ENCODE measurements at places on chromosomes 2 and 18. TPM values are rescaled to one million over a fixed set of nuclear protein-coding genes. Genes with fewer than 3 reads are reported as not detected.

DNA sequence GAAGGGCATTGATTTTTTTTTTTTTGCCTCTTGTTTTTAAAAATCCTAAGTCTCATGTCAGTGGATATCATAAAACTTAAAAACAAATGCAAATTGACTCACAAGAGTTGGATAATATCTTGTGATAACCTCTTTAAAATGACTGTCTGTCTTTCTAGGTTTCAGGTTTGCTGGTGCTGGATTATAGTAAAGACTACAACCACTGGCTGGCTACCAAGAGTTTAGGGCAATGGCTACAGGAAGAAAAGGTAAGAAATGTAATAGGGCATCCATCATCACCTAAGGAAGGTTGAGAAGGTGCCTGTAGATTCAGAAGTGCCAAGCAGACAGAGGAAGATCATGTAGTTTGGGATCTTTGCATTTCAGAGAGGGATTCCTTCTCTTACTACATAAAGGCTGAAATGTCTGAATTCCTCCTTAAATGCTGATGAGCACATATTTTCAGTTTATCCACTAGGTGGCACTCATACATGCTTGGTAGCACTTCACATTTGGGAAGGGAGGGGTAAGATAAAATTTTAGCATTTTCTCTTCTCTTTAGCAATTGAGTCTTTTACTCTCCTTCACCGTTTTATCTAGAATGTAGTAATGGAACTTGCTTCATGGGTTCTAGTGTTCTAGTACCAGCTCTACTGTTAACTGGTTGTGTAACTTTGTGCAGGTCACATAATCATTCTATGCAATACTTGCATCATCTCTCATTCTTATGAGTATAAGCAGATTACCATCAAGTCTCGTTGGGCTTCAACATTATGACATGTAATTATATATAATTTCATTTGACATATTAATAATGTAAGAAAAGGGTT is 21.1 kb downstream of the CPS1 start:
- DNase-seq, result peak; percentile 21

The GDF7 gene
- total RNA-seq, result 0.11 TPM

DNA sequence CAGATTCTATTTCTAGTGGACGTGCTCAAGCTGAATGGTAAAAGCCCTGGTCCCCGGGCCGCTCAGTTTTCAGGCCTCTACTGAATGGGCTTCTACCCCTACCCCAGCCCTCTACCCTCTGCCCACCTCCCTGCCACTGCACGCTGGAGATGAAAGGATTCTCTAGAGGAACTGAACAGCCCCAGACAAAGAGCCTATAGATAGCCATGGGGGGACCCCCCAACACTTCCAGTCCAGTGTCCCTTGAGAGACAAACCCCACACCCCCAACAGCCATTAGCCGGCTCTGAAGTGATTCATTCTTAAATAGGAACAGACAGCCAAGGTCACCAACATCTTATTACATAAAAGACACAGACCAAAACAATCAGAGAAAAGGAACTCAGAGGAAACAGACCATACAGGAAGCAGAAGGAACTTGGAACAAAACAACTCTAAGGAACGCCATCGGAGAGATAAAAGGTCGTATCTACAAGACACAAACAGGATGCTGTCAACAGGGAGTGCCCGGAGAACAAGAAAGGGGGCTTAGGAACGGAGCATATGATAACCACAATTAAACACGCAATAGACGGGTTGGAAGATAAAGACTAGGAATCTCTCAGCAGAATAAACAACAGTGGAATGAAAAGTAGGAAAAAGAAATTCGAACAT is 23.5 kb downstream of the TMEM37 start:
- DNase-seq, result no peak

The AQP12B gene
- total RNA-seq, result not detected

The CCL20 gene
- 3.8 TPM for total RNA-seq

The GAL3ST2 gene
- total RNA-seq, result not detected

The ABCG5 gene
- not detected for total RNA-seq

DNA sequence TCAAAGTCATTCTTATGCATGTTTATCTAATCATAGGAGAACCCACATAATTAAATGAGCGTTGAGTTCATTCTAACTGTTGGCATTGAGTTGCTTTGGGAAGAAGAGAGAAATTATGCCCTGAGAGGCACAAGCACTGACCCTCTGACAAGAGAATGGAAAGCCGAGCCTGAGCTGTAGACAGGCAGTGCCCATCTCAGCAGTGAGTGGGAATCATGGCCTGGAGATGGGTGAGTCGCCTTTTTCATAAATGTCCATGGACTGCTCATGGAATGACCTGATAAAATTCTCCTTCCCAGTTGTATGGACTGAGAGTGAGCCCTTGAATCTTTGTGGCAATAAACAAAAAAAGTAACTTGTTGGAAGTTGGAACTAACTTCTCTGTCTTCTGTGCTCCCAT is 21.4 kb upstream of the MYO3B start:
- no peak for DNase-seq

DNA sequence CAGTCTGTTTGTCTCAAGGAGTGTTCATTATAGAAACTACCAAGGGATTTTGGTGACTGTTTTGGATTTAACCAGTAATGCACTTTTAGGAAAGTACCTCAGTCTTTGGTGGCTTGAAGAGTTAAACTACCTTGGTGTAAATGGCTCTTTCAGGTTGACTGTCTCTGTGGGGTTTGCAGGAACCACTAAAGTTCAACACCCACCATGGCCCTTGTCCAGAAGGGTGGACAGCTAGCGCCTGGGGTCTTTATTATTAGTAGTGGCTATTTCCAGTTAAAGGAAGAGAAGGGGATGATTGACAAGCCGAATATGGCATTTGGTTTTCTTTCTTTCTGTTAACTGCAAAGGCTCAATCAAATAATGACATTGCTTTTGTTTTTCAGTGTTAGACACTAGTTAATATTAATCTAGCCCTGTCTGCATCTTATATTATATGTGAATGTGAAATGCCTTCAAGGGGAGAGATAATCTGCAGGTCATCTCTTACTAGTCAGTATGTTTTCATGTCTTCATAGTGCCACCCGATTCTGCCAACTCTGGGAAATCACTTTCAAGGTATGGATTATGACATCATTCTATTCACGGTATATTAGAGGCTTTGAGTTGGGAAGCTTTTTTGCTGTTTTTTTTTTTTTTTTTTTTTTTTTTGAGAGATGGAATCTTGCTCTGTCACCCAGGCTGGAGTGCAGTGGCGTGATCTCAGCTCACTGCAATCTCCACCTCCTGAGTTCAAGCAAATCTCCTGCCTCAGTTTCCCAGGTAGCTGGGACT is 56.4 kb downstream of the MAP4K4 start:
- no peak for DNase-seq

The HOXD12 gene
- total RNA-seq, result not detected

DNA sequence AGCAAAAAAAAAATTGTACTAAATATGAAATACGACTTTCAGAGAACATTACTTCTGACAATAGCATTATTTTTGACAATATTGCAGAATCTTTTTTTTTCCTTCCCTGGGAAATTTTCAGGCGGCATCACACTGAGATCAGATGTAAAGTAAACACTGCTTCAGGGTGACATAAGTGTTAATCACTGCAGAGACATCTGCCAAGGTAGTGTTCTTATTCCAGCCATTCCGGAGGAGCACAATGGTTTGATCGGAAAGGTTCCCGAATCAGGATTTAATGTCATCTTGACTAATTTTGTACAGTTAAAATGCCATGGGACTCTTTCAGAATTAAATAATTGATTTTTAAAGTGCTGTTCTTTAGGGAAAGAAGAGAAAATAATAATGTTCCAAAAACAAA is 56.7 kb upstream of the ZNF236 start:
- peak; percentile 58 for DNase-seq

GRCh38 chr2:71932037-71932779 is 215.5 kb downstream of the CYP26B1 start:
- no peak for DNase-seq

The SNTG2 gene
- total RNA-seq, result not detected

- DNase-seq, result peak; percentile 94
Observed at GRCh38 chr2:226649871-226650660, 149.6 kb downstream of the IRS1 start.

The WDR35 gene
- total RNA-seq, result 17.8 TPM

DNA sequence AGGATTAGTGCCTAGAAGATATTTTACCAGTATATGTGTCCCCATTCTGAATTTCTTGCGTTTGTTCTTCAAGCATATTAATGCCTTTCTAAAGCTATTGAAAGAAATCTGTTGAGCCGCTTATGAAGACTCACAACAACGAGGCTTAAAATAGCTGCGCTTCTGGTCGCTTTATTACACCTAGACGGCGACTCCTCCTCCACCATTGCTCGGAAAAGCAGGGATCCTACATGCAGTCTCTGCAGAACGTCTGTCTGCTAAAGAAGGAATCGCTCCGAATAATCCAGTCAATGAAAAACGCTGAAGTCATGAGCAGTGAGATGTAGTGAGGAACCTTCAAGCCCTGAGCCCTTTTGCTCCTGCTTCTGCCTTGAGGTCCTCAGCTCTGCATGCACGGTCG is 94.8 kb upstream of the ZNF516 start:
- DNase-seq, result no peak

DNA sequence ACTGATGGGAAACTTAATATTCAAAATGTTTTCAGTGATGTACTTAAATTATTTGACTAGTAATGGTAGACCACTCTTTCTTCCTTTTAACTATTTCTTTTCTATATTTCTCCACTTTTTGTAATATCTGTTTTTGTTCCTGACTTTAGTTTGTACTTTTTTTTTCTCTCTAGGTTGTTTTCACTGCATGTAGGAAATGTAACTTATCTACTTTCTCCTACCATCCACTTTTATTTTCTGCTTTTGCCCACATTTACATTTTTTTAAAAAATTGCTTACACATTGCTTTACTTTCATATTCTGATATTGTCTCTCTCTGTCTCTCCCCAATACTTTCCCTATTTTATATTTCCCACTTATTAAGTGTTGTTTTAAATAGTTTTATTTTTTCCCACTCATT is 47.0 kb downstream of the ZNF407 start:
- DNase-seq, result no peak

- no peak for DNase-seq
Observed at GRCh38 chr2:111159641-111160040, 38.9 kb downstream of the BCL2L11 start.

DNA sequence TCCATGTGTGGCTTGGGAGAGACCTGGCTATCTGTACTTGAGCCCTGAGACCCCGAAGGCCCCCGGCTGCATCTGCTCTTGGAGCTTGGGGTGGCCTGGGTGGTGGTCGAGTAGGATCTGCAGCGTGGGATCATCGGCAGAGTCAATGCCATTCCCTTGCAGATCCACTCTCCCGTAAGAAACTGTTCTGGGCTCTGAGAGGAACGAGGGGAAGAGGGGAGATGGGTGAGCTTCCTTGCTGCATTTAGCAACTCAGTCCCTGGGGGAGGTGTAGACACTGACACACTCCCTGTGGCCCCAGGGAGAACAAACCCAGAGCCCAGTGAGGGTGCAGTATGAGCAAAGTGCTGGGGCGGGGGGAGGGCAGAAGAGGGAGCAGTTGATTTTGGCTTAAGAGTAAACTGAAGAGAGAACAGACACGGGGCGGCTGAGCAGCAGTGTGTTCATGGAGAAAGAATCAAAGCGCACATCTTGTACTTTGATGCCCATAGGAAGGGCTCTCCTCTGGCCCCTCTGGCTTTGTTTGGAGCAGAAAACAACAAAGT is 8.5 kb downstream of the GREB1 start:
- no peak for DNase-seq

The BMP10 gene
- not detected for total RNA-seq

The OXER1 gene
- total RNA-seq, result not detected

GRCh38 chr2:200340508-200341224 is 34.2 kb downstream of the SPATS2L start:
- DNase-seq, result no peak

The UGT1A3 gene
- total RNA-seq, result not detected

The EPG5 gene
- total RNA-seq, result 6.2 TPM

The SERPINB11 gene
- total RNA-seq, result not detected

The DRC1 gene
- not detected for total RNA-seq

GRCh38 chr2:152510621-152511020 is 175.6 kb downstream of the FMNL2 start:
- DNase-seq, result no peak

The PLCL1 gene
- 0.11 TPM for total RNA-seq

GRCh38 chr18:10927286-10927992 is 221.9 kb downstream of the PIEZO2 start:
- DNase-seq, result peak; percentile 65

DNA sequence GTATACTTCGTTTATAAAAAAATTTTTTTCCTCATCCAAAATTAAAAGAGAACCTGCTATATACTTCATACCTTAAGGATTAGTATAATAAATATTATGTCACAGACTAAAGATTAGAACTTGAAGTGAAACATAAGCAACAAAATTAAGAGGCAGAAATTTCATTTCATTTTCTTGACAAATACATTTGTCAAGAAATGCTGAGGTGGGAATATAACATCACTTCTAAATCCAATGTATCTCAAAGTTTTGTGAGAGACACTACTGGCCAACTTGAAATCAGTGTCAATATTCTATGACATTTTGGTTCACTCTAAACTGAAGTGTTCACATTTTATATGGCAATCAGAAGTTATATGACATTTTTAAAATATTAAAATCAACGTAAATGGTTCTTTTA is 43.8 kb downstream of the SCRN3 start:
- DNase-seq, result no peak

DNA sequence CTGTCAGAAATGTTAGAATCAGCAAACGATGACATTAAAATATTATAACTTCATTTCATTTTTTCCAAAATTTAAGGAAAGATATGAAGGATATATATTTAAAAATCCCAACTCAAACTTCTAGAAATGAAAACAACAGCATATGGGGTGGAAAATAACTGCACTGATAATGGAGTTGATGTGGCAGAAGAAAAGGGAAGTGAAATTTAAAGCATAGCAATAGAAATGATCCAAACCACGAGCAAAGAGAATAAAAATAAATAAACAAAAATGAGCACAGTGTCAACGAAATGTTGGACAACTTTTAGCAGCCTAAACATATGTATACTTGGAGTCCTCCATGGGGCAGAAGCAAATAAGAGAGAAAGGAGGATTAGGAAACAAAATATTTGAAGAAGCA is 280.2 kb downstream of the KCNJ3 start:
- no peak for DNase-seq

GRCh38 chr18:57951117-57951796 is 92.8 kb upstream of the NEDD4L start:
- DNase-seq, result no peak

GRCh38 chr2:197828464-197829135 is 24.2 kb downstream of the PLCL1 start:
- DNase-seq, result no peak

The CRYGD gene
- not detected for total RNA-seq

The RPL37A gene
- total RNA-seq, result 2,609 TPM

The TFPI gene
- 43.8 TPM for total RNA-seq

GRCh38 chr2:6999211-6999877 is 82.1 kb downstream of the RNF144A start:
- DNase-seq, result no peak

The DYNAP gene
- not detected for total RNA-seq

- no peak for DNase-seq
Observed at GRCh38 chr2:237998530-237998929, 31.7 kb downstream of the UBE2F start.

DNA sequence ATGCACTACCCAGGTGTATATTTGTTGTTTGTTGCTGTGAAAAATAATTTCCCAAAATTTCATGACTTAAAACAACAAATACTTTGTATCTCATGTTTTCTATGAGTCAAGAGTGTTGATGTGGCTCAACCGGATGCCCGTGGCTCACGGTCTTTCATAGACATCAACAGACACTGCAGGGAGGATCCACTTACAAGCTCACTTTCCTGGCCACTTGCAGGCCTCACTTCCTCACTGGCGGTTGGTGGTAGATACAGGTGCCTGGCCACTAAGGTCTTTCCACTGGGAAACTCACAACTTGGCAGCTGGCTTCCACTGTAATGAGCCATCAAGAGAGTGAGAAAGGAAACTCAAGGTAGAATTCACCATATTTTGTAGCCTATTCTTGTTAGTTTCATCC is 662.9 kb downstream of the IRS1 start:
- no peak for DNase-seq

GRCh38 chr2:199770716-199771115 is 80.3 kb downstream of the FTCDNL1 start:
- no peak for DNase-seq
